ENCODE measurements at places on chromosomes 12 and 14.

- DNase-seq = no peak
These were observed 927.6 kb downstream of the GALC start for GRCh38 chr14:87065366-87065765.

DNA sequence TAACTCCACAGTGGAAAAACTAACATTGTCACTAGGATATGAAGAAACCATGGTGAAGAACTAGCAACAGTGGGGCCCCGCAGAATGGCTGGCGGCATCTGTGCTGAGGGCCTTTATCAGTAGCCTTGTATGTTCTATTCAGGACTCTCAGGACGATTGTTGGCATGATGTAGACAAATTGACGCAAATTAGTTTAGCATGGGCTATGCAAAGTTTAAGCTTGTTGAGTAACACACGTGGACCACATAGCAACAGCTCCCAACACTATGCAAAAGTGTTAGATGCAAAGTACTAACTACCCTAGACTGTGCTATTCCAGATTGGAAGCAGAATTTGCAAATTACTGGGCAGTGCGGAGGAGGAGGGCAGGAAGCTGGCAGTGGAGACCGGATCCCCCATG lies 38.2 kb upstream of the TMEM263 start:
- no peak for DNase-seq

DNA sequence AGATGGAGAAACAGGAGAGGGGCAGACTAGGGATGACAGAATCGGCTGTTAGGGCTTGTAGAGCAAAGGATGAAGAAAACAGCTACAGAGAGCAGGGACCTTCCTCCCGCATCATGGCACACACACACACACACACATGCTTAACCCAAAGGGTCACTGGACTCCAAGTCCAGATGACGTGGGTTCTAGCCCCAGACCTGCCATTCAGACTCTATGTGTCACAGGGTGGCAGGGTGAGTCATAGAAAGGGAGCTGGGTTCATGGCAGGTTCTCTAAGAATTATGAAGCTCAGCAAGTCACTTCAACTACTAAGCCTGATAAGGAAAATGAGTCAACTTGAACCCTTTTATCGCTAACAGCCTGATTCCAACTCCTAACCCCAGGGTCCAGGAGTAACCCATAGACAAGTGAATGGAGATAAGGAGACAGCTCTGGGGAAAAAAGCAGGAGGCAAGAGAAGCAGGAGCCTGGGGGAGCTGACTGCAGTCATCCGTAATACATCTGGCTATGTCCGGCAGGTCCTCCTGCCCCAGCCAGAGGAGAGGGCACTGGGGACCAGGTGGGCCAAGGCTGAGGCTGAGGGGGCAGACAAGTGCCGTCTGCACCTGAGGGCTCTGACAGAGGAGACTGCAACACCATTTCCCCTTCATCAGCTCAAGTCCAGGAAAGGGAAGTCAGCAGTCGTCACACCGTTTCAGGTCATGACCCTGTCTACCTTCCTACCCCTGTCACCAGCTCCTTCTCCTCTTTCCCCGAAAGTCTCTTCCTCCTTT lies 3.6 kb upstream of the TNFRSF1A start:
- peak; percentile 96 for DNase-seq

DNA sequence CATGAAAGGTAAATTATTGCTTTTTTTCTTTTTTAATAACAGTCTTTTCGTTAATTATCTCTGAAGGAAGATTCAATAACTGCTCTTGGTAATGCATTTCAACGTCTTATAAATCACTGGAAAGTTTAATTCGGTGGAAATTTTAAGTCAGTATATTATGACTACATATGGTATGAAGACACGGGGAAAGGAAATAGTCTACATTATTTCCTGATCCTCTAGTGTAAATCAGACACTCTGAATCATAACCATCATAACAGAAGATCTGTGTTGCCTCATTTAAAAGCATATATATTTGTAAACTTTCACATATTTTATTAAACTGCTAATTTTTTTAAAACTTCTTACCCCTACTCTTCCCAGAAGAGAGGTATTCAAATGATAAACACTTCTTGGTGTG lies 53.7 kb downstream of the EFCAB11 start:
- no peak for DNase-seq

DNA sequence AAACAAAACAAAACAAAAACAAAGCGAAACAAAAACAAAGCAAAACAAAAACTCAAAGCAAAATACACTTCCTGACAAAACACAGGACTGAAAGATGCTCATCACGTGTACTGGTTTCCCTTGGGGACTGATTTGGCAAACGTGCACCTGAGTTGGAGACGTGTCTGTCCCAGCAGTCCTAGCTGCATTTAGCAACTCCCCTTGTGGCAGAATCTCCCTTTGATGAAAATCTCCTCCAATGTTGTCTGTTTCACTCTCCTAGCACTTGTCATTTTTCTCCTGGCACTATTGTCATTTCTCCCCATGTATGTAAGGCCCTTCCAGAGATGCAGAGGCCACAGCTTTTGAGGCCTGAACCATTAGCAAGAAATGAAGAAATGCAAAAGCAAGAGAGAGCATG lies 6.8 kb upstream of the SLC24A4 start:
- DNase-seq = no peak

GRCh38 chr12:122788387-122788786 lies 14.0 kb downstream of the CCDC62 start:
- DNase-seq = no peak

DNA sequence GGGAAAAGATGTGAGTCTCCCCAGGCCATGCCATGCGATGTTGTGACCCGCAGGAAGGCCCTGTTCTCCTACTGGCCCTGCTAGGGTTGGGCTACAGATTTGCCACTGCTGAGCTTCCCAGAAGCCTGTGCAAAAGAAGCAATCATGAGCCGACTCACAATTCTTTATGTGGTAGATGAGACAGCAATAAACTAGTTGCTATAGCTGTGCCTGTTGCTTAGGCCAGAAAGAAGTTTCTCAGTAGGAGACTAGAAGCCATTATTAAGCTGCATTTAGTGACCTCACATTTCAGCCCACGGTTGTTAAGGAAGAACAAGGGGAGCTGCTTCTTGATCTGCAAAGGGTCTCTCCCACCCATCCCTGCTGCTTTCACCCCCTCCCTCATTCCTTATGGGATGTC lies 239.4 kb upstream of the CRY1 start:
- DNase-seq = no peak

- DNase-seq = peak; percentile 37
These were observed 118.3 kb downstream of the MGAT4C start for GRCh38 chr12:86137936-86138335.

DNA sequence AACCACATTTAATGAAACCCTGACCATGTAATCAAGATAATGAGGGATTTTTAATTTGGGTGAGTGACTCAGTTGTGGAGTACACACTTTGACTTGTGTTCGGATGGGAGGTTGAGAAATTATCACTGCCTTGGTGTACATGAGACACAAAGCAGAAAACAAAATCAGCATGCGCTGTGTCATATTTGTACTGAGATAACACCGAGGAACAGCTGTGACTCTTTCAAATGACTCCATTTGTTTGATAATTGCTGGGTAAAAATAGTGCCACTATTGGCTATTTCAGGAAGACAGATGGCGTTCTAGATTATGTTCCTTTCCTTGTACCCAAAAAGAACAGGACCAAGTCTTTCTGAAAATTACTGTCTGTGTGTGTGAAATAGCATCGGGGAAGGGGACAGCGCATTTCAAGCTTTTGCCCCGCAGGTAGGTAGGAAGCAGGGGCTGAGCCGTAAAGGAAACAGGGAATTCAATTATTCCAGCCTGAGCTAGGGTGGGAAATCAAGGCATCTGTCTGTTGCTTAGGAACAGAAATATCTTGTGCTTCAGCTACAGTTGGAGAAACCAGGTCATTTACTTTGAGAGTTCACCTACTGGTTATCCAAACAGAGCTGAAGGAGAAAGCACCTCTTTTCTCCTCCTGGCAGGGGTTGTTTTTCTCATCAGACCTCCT lies 114.3 kb downstream of the SNAPC1 start:
- DNase-seq = no peak

- DNase-seq = no peak
These were observed 72.2 kb upstream of the PLEKHG3 start for GRCh38 chr14:64632056-64632455.

DNA sequence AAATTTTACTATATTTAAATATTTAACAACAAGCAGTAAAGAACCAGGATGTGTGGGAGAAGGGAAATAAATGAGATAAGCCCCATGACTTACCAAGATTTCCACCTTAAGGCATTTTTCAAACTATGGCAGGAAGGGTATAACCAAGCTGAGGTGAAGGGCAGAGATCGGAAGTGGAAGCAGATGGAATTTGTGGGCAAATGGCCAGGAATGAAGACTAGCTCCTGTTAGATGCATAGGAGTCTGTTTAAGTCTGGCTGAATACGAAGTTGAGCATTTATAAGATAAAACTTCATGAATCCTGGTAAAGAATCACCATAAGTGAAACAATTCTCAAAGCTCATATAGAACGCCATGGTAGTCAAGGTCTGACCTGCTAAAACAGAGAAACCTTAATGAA lies 163.5 kb downstream of the DIO2 start:
- no peak for DNase-seq

DNA sequence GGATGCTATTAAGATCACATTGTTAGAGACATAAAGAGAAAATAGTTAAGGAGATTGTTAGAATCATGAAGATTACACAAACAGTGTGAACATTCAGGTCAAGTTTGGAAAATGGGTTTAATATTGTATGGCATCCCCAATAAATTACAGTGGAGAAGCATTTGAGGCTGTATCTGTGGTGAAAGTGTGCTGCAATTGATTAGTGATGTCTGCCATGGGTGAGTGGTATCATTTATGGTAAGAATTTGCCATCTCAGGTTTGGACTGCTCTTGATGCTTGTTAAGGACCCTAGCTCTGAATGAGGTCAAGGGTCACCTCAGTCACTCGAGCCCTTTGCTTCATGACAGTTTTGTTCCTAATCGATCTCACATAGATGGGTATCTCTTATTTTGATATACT lies 265.7 kb upstream of the SRRM4 start:
- DNase-seq = no peak

DNA sequence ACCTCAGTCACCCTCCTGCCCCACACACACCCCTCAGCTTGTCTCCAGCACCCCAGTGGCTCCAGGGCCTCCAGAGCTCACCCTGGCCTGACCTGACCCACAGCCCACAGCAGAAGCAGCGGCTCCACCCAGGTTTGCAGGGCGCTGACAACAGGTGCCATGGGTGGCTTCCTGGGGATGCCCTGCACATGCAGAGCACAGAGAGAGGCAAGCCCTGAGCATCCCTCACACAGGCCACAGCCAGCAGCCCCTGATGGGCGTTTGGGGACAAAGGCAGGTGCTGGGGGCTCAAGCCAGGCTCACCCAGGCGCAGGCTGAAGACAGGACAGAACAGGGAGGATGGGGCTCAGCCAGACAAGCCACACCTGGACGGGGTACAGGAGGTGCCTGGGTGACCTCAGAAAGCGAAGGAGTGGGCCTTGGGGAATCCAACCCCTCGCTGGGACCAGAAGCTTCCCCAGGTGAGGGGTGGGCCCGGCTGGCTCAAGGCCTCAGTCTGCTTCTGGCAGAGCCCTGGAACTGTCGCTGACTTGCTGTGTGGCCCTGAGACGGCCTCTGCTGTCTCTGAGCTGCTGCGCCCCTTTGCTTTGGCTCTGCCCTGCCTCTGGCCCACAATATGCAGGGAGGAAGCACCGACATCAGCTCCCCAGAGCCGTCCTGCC lies 10.6 kb downstream of the ARL6IP4 start:
- DNase-seq = no peak

DNA sequence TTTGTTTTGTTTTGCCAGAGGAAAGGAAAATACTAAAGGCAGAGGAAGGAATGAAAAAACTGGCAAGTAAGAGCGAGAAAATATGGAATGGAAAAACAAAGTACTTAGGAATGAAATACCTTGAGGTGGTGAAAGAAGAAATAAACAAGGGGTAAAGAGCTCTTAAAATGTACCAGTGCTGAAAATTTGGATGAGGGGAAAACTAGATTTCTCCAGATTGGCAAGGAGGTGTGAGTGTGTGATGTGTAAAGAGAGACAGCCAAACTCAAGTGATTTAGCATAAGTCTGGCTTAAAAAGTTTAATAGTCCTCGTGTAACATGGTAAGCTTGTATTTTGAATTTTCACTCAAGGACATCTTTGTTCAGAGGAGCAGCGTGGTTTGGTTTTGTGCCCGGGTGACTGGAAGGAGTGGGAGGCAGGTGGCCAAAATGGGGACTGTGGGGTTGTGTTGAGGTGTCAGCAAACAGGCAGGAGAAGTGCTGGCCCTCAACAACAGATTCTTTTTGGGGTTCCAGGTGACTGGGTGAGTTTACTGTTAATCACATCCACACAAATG lies 102.7 kb downstream of the DACT1 start:
- no peak for DNase-seq

DNA sequence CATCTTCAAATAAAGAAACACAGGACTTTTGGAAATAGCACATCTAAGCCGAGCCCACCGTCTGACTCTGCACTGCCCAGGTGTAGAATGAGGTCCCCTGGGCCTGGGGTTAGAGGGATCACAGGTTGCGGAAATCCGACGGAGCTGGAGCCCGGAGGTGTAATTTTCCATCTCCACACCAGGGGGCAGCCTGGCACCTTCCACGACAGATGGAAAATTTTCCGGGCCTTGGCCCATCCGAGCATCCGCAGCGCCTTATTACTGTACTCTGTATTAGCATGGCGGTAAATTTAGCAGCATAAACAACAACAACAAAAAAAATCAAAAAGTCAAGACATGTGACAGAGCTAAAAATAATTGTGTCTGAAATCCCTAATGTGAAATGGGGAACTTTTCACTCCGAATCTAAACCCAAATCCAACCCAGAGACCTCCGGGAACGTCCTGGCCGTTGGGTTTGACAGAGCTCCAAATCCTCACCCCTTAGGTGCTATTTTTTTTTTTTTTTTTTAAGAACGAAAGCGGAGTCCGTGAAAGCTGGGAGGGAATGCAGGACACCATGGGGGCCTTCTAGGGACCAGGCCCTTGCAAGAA lies 93.9 kb downstream of the KSR2 start:
- DNase-seq = peak; percentile 67

GRCh38 chr12:49776413-49776812 lies 35.1 kb downstream of the TMBIM6 start:
- peak; percentile 83 for DNase-seq

DNA sequence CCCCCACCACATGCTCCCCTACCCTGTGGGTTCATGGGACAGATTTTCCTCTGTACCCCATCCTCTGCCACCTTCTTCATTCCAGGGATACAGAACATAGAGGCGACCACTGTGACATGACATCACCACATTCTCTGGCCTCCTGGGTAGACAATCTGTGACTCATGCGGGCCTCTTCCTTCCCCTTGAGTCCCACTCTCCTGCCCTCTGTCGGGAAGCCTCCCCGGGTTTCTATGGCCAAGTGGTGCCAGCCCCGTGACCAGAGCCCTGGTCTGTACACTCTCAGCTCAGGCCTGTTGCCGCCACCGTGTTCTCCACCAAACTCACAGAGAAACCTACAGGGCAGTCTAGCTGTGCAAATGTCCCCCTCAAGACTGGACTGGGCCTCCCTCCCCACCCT lies 8.0 kb downstream of the CLMN start:
- DNase-seq = peak; percentile 11

- DNase-seq = no peak
These were observed 13.5 kb downstream of the CCDC197 start for GRCh38 chr14:94010625-94011024.

GRCh38 chr14:101810897-101811621 lies 49.5 kb downstream of the PPP2R5C start:
- peak; percentile 85 for DNase-seq

All from RKO (cell line).